IPS DF 6.9 (cell line): ENCODE measurements at places on chromosomes 2 and 18.

DNA sequence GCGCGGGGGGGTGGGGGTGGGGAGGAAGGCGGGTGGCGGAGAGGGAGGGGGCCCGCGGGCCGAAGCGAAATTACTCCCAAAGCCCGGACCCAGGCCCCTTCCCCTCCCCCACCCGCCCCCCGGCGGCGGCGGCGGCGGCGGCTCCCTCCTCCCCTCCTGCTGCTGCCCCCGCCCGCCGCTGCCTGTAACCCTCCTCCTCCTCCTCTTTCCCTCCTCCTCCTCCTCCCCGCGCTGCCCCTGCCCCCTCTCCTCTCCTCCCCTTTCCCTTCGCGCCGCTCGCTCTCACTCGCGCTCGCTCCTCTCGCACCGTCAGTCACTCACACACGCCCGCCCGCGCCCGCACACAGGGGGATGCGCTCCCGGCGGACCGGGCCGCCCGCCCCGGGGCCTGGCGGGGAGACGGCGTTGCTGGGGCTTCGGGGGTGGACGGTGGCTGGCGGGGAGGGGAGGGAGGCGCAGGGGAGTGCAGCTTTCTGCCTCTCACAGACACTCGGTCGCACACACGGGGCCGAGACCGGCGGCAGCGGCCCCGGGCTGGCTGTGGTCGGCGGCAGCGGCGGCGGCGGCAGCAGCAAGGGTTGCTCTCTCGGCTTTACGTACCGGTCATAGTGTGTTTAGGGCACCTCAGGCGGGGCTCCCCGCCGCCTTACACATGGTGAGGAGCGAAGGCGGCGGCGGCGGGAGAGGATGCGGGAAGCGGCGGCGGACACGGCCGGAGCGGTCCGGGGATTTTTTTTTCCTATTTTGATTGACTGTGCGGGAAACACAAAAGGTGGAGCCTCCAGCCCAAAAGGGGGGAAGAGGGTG, 405 bp downstream of the SP3 start:
- peak overlapping the region; percentile 81 for H3K4me3 ChIP-seq
- no peaks in the 10 kb centered on the region for H3K36me3 ChIP-seq
- H3K27ac ChIP-seq = no peak overlapping the region
- no peaks in the 10 kb centered on the region; the same call in 1 of the 2 replicates for H3K4me1 ChIP-seq
- peak; percentile 41 for DNase-seq

DNA sequence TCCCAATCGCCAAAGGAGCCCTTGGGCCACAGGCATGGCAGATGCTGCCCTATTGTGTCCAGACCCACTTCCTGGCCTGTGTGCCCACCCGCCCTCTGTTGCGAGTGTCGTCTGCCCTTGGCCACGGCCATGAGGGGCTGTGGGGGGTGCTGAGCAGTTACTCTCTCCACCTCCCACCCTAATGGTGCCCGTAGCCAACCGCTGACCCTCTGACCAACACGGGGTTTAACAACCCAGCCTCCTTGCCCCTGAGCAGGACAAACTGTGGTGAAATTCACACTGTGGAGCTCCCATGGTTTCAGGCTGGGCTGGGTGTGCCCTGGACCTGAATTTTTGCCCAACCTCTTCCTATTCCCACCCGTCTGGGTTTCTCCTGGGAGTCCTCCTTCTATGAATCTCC, 145.7 kb upstream of the HDAC4 start:
- no peaks in the 10 kb centered on the region for H3K4me1 ChIP-seq
- H3K27me3 ChIP-seq = no peaks in the 10 kb centered on the region
- H3K36me3 ChIP-seq = no peaks in the 10 kb centered on the region
- H3K4me3 ChIP-seq = no peak overlapping the region
- no peak for DNase-seq
- no peak overlapping the region for H3K27ac ChIP-seq

DNA sequence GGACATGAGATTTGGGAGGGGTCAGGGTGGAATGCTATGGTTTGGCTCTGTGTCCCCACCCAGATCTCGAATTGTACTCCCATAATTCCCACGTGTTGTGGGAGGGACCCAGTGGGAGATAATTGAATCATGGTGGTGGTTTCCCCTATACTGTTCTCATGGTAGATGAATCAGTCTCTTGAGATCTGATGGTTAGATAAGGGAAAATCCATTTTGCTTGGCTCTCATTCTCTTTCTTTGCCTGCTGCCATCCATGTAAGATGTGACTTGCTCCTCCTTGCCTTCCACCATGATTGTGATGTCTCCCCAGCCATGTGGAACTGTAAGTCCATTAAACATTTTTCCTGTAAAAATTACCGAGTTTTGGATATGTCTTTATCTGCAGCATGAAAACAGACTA, 80.9 kb upstream of the GALNT5 start:
- no peaks in the 10 kb centered on the region for H3K4me1 ChIP-seq
- H3K27me3 ChIP-seq = no peaks in the 10 kb centered on the region
- H3K27ac ChIP-seq = no peak overlapping the region
- no peaks in the 10 kb centered on the region for H3K36me3 ChIP-seq
- no peak overlapping the region for H3K4me3 ChIP-seq
- DNase-seq = no peak

GRCh38 chr2:149561309-149561926, 26.2 kb downstream of the MMADHC start:
- DNase-seq = no peak
- no peaks in the 10 kb centered on the region for H3K27me3 ChIP-seq
- H3K4me1 ChIP-seq = no peaks in the 10 kb centered on the region
- no peaks in the 10 kb centered on the region for H3K36me3 ChIP-seq
- H3K4me3 ChIP-seq = no peak overlapping the region

DNA sequence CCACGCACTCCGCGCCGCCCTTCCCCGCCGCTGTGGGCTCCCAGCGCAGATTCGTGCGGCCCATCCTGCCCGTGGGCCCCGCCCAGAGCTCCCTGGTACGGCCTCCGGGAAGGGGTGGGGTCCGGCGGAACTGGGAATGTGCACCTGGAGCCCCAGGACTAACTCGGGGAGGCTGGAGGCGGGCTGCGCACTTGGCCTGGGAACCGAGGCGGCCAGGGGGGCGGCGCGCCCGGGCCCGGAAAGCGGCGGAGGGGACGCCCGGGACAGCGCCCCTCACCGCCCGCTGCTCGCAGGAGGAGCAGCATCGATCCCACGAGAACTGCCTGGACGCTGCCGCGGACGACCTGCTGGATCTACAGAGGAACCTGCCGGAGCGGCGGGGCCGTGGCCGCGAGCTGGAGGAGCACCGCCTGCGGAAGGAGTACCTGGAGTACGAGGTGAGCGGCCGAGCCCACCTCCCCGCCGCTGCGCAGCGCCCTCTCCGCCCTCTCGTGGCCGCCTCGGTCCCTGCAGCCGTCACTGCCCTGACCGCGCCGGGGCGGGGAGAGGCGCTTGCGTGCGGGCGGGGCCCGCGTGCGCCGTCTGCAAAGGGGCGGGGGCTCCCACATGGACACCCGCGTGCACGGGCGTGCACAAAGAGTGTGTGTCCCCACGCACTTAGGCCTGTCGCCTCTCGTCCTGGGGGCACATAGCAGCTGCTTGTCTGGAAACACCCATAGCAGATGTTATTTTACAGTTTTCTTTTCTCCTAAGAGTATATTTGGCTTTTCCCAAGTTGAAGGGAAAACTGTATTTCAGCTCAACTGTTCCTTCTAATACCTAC, 25.2 kb downstream of the PSD4 start:
- H3K36me3 ChIP-seq = no peaks in the 10 kb centered on the region
- peak overlapping the region; percentile 57; the same call in 1 of the 2 replicates for H3K4me3 ChIP-seq
- no peak overlapping the region for H3K27ac ChIP-seq

DNA sequence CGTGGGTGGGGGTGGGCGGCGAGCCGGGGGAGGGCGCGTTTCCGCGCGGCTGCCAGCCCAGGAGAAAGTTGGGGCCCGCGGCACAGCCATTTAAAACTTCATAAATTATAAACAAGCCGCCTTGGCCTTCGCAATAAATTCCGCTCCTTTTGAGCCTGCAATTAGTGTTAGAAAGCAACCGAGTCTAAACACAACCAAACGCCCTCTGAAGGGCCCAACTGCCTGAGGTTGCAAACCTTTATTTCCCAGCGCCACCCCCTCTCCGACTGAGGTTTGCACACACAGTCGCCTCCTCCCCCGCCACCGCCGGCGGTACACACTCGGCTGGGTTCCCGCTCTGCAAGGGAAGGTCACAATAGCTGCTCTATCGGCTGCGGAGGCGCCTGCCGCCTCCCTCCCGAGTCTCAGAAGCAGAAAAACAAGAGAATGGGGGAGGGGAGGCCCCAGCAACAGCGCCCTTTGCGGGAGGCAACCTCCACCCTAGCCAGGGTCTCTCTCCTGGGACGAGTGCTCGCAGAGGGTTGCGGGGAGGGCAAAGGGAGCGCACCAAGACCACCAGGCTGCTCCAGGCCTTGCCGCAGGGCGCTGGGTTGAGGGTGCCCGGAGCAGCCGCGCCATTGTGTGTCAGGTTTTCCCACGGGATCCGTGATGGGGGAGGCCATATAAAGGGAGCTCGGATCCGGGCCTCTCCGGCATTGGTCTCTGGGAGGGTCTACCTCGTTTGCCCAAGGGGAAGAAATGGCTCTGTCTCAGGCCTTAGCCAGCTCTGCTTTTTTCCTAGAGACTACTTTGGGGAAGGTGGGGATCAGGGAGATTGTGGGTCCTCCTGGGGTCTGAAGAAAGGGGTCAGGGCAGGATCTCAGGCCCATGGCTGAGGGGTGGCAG, 13.4 kb upstream of the HOXD1 start:
- H3K4me3 ChIP-seq = peak overlapping the region; percentile 21; the same call in 1 of the 2 replicates
- no peak overlapping the region for H3K27ac ChIP-seq
- H3K27me3 ChIP-seq = peaks cover 96% of the 10 kb centered on the region
- H3K4me1 ChIP-seq = peaks cover 6% of the 10 kb centered on the region
- H3K36me3 ChIP-seq = no peaks in the 10 kb centered on the region
- DNase-seq = no peak

GRCh38 chr2:5846881-5847280, 154.7 kb downstream of the SOX11 start:
- H3K4me3 ChIP-seq = no peak overlapping the region
- no peaks in the 10 kb centered on the region for H3K36me3 ChIP-seq
- H3K4me1 ChIP-seq = no peaks in the 10 kb centered on the region
- no peak overlapping the region for H3K27ac ChIP-seq
- no peaks in the 10 kb centered on the region for H3K27me3 ChIP-seq

GRCh38 chr2:8819194-8819593, 18.2 kb downstream of the KIDINS220 start:
- no peak overlapping the region for H3K27ac ChIP-seq
- H3K4me3 ChIP-seq = no peak overlapping the region

GRCh38 chr2:66840321-66841002, 405.5 kb downstream of the MEIS1 start:
- no peak for DNase-seq
- H3K27ac ChIP-seq = no peak overlapping the region
- no peaks in the 10 kb centered on the region for H3K4me1 ChIP-seq
- H3K4me3 ChIP-seq = no peak overlapping the region
- no peaks in the 10 kb centered on the region for H3K27me3 ChIP-seq

GRCh38 chr2:43239981-43240765, 13.8 kb upstream of the ZFP36L2 start:
- no peak for DNase-seq
- H3K27ac ChIP-seq = no peak overlapping the region
- no peaks in the 10 kb centered on the region; the same call in 1 of the 2 replicates for H3K36me3 ChIP-seq
- H3K4me3 ChIP-seq = no peak overlapping the region
- 0 out of 2 replicates have a peak, but pooled peaks cover 1% of the 10 kb centered on the region for H3K4me1 ChIP-seq

GRCh38 chr18:61596296-61596695, 263.1 kb downstream of the CDH20 start:
- no peak overlapping the region for H3K27ac ChIP-seq
- DNase-seq = no peak
- H3K36me3 ChIP-seq = no peaks in the 10 kb centered on the region

- no peak overlapping the region for H3K27ac ChIP-seq
- no peak overlapping the region for H3K4me3 ChIP-seq
- no peaks in the 10 kb centered on the region for H3K36me3 ChIP-seq
- no peaks in the 10 kb centered on the region for H3K4me1 ChIP-seq
These were observed 151.8 kb downstream of the DNER start for GRCh38 chr2:229562472-229563127.

DNA sequence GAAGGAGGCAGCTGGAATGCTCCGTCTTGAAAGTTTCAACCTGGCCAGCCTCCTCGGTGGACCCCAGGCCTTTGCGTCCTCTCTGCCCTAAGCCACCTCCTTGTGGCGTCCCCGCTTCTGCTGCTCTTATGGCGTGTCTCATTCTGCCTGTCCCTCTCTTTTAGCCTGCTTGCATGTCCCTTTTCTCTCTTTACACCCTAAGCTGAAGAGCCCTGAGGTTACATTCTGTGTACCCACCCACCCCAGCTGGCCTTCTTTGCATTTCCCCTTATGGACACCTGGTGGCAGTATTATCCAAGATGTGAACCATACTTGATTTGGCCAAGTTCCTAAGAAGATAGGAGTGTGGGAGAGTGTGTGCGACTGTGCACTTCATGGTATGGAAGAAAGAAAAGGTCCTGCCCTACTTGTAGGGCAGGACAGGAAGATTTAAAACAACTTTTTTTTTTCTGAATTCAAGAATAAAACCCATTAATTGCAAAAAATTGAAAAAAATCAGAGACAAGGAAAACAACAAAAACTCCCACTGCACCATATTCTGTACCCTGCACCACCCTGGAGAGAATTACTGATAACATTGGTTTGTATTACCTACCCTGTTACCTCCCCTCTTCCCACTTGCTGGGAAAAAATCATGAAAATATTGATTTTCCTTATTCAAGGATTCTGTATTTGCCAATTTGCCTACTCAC, 77.4 kb downstream of the DYSF start:
- H3K4me3 ChIP-seq = no peak overlapping the region
- peaks cover 2% of the 10 kb centered on the region for H3K4me1 ChIP-seq
- no peaks in the 10 kb centered on the region for H3K36me3 ChIP-seq
- no peaks in the 10 kb centered on the region for H3K27me3 ChIP-seq
- DNase-seq = peak; percentile 50

GRCh38 chr2:122634256-122634655, 878.8 kb downstream of the TSN start:
- H3K27me3 ChIP-seq = no peaks in the 10 kb centered on the region
- DNase-seq = no peak
- H3K4me1 ChIP-seq = no peaks in the 10 kb centered on the region
- no peak overlapping the region for H3K4me3 ChIP-seq

- H3K4me1 ChIP-seq = no peaks in the 10 kb centered on the region
- no peaks in the 10 kb centered on the region for H3K27me3 ChIP-seq
- H3K27ac ChIP-seq = no peak overlapping the region
- no peaks in the 10 kb centered on the region for H3K36me3 ChIP-seq
- no peak for DNase-seq
These were observed 116.1 kb upstream of the CYP26B1 start for GRCh38 chr2:72263776-72264060.

- 0 out of 2 replicates have a peak, but pooled peaks cover 1% of the 10 kb centered on the region for H3K4me1 ChIP-seq
- no peaks in the 10 kb centered on the region for H3K36me3 ChIP-seq
- no peak overlapping the region for H3K4me3 ChIP-seq
- no peak for DNase-seq
These were observed 678.0 kb upstream of the ZEB2 start for GRCh38 chr2:145197944-145198343.

DNA sequence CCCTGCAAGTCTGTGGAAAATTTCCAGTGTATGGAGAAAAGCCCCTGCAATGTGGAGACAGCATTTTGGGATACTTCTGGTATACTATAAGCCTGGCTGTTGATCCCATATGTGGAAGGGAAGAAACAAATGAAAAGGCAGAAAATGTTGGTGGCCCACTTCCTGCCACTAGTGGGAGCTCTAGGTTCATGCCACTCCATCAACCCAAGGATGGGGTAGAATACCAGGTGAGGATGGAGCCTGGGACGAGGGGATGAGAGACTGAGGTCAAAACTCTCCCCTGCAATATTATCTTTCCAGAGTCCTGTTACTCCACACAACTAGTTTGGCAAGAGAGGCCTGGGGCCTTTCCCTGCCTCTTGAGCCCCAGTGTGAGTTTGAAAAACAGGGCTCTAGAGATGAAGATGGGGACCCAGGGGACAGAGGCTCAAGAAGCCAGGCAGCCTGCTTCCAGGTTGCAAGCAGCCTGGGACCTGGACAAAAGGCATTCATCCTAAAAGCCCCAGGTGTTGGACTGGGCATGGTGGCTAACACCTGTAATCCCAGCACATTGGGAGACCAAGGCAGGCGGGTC, 31.9 kb downstream of the BMP10 start:
- no peaks in the 10 kb centered on the region for H3K36me3 ChIP-seq
- no peak overlapping the region for H3K4me3 ChIP-seq
- DNase-seq = peak; percentile 29
- H3K27ac ChIP-seq = no peak overlapping the region
